ENCODE measurements at places on chromosomes 1 and 21. TPM values are rescaled to one million over a fixed set of nuclear protein-coding genes. Genes with fewer than 3 reads are reported as not detected.

DNA sequence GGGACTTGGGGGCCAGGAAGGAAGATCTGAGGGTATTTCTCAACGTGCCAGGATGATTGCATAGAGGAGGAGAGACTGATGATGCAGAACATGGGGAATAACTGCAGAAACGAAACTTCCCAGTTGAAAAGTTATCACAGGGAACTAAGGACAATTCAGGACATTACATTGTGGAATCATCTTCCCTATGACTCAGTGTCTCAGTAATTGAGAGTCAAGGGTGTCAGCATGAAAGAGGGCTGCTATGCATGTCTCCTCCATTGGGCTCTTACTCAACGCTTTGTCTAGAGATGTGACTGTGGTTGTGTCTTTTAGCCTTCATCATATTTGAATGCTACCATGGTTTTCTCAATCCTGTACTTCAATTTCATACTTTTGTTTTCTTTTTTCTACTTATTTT is 48.9 kb upstream of the PTGFR start:
- no peak for DNase-seq

DNA sequence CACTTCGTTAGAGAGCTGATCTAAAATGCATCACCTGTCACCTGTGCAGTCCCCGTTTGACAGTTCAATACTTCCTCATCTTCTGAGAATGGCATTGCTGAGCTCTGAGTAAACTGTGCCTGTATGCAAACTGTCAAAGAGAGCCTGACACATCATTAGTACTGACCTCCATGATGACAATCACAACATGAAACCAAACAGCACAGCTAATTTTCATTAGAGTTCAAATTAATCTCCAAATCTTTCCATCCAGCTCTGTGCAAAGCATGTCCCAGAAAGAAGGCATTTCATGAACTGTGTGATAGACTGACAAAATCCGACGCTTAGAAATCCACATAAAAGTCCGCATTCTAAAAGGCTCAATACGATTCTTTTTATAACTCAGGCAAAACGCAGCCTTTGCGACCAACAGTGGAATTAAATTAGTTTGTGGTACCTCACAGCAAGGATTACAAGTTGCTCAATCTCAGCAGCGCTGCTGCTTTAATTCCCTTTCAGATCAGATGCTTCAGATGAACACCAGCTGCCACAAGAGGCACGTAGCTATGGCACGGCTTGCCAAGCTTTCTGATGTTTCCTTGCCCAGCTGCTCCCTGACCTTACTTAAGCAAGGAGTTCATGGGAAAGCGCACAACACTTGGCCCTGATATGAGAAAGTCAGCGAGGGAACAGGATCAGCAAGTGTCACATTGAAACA is 765.5 kb upstream of the PRMT6 start:
- no peak for DNase-seq

The PCBP3 gene
- 5.3 TPM for total RNA-seq

DNA sequence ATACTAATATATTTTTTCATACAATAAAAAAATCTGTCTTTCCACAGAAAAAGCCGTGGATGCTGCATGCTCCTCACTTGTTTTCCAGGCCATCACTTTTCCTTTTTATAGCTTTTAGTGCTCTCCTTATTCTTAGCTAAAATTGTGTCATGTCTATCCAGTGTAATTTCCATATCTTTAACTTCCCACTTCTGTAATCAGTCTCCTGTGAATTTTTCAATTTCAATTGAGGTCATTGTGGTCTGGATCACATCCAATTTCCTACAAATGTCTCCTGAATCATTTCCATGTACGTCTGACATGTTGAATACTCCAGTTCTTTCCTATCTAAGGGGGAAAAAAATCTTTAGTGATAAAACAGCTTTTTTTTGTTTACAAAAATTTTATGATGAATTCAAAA is 838.2 kb upstream of the B3GALT2 start:
- DNase-seq = no peak

DNA sequence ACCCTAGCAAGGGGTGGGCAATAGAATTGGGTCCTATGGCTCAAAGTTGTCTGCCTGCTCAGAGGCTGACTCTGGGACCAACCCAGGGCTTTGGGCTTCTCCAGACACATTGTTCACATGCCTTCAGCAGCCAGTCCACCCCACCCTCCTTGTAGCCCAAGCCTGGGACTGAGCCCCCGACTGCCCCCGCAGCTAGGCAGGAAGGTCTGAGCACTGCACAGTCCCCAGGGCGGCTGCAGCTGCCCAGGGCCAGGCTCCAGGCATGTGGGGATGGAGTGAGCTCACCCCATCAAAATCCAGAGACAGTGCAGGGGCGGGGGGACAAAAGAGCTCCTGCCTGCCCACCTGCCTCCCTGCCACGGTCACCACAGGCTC is 35.6 kb downstream of the HSPG2 start:
- DNase-seq = no peak

- DNase-seq = no peak
Observed at GRCh38 chr1:48740621-48741020, 36.1 kb downstream of the BEND5 start.

DNA sequence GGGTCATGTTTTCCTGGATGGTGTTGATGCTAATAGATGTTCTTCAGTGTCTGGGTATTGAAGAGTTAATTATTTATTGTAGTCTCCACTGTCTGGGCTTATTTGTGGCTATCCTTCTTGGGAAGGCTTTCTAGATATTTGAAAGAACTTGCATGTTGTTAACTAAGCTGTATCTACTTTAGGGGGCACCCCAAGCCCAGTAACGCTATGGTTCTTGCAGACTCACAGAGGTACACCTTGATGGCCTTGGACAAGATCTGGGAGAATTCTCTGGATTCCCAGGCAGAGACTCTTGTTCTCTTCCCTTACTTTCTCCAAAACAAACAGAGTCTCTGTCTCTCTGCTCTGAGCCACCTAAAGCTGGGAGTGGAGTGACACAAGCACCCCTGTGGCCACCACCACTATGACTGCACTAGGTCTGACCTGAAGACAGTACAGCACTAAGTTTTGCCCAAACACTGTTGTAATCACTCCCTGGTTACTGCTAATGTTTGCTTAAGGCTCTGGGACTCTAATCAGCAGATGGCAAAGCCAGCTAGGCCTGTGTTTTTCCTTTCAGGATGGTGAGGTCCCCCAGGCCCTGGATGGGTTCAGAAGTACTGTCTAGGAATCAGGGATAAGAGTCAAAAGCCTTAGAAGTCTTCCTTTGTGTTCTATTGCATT is 76.5 kb upstream of the C1orf21 start:
- no peak for DNase-seq

DNA sequence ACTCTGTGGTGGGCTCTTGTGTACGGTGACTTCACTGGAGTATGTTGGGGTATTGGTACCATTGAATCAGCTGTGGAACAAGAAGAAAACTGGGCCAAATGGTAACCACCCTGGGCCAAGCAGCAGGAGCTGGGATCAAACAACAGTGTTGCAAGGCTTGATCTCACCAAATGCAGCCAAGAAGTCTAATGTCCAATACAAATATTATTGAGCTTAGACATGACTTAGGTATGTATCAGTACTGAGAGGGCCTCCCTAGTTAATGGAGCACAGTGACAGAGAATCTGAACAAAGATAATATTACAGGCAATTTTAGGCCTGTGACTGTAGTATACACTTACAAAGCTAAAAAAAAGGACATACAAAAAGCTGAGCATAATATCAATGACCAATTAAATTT is 604.8 kb downstream of the PLA2G4A start:
- no peak for DNase-seq

The FTCD gene
- total RNA-seq = not detected

- no peak for DNase-seq
Observed at GRCh38 chr1:143748906-143749305, 222.9 kb downstream of the FAM72C start.

The CDA gene
- not detected for total RNA-seq

GRCh38 chr1:158118713-158119402 is 61.8 kb upstream of the CD1D start:
- no peak for DNase-seq

The HORMAD1 gene
- not detected for total RNA-seq

DNA sequence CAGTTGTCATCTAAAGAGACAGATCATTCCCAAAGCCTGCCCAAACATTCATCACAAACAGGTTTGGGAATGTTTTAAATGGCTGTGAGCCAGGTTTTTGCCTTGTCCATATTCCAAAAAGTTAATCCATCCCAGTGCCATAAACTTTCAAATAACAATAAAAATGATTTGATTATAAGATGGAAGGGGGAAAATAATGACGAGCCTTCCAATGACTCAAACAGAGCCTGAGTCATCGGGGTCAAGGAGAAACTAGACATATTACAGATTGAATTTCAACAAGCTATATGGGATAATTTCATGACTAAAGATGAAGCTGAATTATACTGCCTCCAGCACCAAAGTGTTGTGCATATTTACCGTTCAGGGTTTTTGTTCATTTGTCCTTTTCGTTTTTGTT is 195.8 kb upstream of the PKN2 start:
- DNase-seq = no peak

- DNase-seq = no peak
Observed at GRCh38 chr1:224637515-224637914, 21.4 kb downstream of the CNIH3 start.

The CYP4A11 gene
- not detected for total RNA-seq

DNA sequence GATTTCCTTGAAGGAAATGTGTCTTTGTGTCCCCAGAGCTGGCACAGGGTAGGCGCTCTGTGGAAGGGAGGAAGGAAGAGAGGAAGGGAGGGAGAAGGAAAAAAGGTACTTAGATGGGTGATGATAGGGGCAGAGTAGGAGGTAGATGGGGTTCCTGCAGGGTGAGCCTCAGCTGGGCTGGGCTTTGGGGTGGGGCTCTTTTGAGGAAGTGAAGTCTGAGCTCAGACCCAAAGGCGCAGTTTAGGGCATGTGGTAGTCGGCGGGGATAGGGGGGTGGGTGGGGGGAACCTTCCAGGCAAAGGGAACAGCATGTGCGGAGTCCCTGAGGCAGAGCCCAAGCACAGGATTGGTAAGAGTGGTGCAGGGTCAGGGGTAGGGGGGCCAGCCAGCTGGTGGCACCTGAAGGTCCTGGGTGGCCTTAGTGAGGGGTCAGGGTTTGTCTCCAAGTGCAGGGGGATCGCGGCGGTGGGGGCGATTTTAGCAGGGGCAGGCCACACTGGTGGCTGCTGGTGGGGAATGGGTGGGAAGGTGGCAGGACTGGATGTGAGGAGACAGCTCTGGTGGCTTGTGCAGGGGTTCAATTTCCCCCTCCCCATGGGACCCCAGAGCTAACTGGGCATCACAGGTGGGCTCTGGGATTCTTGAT is 8.4 kb upstream of the HTR6 start:
- no peak for DNase-seq

Measured in CD4-positive, CD25-positive, alpha-beta regulatory T cell (primary cell).